GM12891 (cell line): ENCODE measurements at places on chromosomes 2 and 18.

GRCh38 chr2:35468245-35468644, 887.3 kb upstream of the CRIM1 start:
- DNase-seq = no peak

DNA sequence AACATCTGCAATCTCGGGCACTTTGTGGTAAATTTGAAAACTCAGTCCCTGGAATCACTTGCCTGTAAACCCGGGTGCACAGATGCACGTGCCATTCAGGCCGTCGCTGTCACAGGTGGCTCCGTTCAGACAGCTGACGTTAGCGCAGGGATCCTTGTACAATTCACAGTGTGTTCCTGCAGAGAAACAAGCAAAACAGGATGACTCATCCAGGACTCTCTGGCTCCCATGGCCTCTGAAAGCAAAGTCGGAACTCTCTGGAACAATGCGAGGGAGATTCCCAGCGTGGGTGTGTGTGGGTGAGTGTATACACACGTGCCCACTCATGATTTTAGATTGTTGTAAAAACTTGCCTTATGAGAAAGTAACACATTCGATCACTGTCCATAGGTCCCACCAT, 136.1 kb upstream of the PID1 start:
- DNase-seq = no peak

GRCh38 chr2:70999362-70999761, 4.7 kb upstream of the TEX261 start:
- no peak for DNase-seq

DNA sequence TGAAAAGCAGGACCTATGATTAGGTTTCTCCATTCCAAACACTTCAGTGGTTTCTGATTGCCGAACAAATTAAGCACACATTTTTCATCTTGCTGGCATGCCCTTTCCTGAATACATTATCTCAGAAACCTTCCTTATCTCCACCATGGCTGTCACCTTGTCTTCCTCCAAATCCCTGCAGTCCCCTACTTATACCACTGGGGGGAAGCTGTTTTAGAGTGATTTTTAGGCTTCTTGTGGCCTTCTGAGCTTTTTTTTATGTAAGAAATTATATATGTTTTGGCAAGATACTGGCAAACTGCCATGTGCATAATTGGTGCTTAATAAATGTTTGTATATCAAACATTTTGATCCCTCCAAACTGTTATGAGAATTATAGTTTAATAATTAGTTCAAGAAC, 229.2 kb downstream of the MYT1L start:
- DNase-seq = no peak

GRCh38 chr2:199341123-199341522, 116.6 kb downstream of the SATB2 start:
- DNase-seq = no peak

- DNase-seq = no peak
These were observed 214.1 kb upstream of the COPS8 start for GRCh38 chr2:236871500-236872001.

DNA sequence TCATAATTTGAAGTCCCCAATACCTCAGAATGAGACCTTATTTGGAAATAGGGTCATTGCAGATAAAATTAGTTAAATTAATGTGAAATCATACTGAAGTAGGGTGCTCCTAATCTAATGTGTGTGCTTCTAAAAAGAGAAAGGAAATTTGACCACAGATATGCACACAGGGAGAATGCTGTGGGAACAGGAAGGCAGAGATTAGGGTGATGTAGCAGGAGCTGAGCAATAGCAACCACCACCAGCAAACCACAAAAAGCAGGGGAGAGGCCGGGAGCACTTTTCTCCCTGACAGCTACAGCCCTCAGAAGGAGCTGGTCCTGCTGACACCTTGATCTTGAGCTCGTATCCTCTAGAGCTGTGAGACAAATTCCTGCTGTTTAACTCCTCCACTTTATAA, 24.6 kb upstream of the SCG2 start:
- DNase-seq = no peak
